ENCODE measurements at places on chromosomes 6 and 20. TPM values are rescaled to one million over a fixed set of nuclear protein-coding genes. Genes with fewer than 3 reads are reported as not detected.

The BMP7 gene
- total RNA-seq = 13.5 TPM

The FAM83B gene
- total RNA-seq = 0.64 TPM

The TAAR2 gene
- total RNA-seq = not detected

The CAGE1 gene
- 0.18 TPM for total RNA-seq

The PTK6 gene
- total RNA-seq = not detected

Measured in cerebellum (tissue), 4 donors.